ENCODE measurements at places on chromosomes 3 and 15.

DNA sequence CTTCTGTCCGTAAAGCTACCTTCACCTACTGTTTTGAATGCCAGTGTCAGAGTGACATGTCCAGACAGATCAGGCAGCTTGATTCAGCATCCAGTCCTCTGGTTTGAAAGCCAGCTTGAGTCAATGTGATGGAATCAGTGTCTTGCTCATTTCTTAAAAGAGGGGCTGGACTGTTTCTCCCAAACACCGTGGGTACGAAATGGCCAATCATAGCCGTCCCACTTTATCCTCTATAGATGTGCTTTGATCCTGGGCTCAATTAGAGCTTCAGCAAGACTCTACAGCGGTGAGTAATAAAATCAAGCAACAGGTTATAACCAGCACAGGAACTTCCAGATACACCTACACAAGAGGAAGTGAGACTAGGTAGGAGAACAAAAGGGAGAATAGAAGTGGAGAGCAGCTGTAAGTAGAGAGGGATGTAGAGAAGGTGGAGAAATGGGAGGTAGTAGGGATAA is 17.0 kb upstream of the OR5K1 start:
- no peak for DNase-seq

- DNase-seq: no peak
Observed at GRCh38 chr3:171350364-171350763, 109.8 kb downstream of the TNIK start.

GRCh38 chr3:196499061-196499460 is 4.5 kb downstream of the RNF168 start:
- no peak for DNase-seq

DNA sequence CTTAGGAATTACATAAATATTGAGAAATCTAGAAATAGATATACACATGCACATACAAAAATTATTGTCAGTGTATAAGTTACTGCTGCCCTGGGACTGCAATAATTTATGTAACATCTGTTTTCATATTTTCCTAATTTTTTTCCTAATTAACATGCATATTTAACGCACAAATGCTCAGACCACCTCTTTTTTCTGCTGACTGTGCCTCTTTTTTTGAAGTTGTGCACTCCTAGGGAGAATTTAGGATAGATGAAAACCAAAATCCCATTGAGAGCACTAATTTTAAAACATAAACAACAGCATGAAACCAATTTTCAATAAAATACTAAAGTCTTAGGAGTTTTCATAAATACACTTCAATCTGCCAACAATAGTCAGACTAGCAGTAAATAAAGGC is 154.0 kb downstream of the TBC1D5 start:
- DNase-seq: no peak

- DNase-seq: no peak
Observed at GRCh38 chr15:65211482-65211982, 259 bp upstream of the CILP start.

DNA sequence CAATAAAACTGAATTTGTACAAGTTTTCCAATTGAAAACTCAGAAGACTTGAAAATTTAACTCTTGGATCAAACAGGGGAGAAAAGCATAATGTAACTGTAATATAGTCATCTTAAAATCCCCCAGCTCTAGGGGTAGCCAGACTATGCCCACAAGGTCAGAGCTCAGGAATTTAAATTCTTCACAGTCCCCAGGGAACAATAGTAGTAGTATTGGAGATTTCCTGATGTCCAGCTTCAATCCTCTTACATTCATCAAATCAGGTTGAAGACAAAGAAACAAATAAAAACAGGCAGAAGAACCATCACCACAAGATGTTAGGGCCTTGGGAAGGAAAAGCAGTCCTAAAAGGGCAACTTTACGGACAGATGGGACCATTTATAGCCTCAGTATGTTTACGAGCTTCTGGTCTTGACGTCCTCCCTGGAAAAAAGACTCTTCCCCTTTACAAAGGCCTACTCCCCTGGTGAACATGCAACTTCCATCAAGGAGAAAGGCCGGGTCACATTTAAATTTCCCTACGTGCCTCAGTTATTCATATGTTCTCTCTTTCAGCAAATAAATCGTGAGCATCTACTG is 96.8 kb downstream of the PLCH1 start:
- no peak for DNase-seq

- no peak for DNase-seq
Observed at GRCh38 chr15:51782357-51782896, 31.0 kb downstream of the TMOD2 start.

DNA sequence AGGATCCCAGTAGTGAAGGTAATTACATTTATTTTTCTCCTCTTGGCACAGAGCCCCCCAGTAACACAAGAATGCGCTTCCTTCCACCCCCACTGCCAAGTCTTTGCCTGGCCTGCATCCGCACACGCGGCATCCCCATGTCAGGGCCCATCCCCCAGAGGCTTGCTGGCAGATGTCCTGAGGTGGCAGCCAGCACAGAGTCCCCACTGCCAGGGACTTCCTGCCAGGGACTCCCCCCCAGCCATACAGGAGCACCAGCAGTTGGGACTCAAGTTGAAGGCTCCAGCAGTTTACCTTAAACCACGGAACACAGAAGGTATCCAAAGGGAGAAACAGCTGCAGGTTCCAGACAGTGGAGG is 41.0 kb downstream of the MEGF11 start:
- DNase-seq: no peak

GRCh38 chr3:14520149-14520548 is 20.0 kb downstream of the GRIP2 start:
- DNase-seq: no peak

GRCh38 chr15:42876224-42876623 is 44.4 kb downstream of the TTBK2 start:
- no peak for DNase-seq

DNA sequence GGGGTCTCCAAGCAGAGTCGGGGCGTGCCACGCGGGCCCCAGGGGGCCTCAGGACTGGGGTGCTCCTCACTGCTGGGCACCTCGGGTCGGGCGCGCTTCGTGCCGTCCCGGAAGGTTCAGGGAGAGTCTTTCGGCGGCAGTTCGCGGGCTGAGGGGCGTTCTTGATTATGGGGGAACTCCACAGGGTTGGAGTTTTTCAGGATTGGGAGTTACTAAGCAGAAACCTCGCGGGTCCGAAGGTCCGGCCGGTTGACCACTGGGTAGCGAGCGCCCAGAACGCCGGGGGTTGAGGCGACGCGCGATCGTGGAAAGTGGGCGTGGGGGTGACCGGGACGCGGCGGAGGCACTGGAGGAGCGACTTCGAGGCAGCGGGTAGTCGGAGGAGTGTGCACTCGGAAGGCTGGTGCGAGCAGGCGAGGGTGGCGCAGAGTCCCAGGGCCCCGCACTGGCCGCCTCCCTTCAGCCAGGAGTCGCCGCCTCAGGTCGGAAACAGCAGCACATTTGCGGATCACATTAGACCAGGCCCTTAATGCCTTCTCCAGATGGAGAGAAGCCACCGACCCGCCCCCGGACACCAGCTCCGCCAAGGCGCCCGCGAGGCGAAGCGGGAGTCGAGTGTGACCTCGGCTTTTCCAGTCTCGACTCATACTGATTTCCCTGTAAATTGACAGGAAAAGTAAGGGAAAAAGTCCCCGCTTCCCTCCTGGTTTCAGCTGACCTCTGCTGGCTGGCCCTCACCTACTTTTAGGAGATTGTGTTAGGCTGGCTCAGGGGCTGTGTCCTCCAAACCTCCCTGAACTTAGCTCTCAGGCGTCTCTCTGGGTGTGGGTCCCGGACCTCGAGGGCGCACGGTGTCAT is 685 bp downstream of the ADAMTSL3 start:
- DNase-seq: no peak

DNA sequence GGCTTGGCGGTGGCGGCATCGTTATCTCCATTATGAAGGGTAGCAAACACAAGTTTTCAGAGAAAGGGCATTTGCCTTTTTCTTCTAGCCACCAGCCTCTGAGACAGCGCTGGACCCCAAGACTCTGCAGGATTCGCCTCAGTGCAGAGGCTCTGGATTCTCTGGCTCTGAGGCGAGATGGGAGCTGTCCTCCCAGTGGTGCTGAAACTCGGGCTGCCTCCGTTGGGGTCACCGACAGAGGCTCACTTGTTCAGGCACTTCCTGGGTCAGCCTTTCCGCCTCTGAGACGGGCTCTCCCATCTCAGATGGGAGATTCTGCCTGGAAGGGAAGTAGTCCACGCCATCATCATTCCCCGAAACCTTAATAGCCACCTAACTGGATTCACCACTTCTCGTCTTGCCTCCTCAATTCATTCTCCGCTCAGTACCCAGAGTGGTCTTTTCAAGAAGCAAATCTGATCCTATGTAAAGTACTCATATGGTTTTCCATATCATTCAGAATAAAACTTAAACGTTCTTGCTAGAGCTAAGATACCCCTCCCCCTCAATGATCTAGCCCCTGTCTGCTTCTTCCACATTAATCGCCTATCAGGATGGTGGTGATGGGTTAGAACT is 76.9 kb downstream of the RHCG start:
- DNase-seq: peak; percentile 76

DNA sequence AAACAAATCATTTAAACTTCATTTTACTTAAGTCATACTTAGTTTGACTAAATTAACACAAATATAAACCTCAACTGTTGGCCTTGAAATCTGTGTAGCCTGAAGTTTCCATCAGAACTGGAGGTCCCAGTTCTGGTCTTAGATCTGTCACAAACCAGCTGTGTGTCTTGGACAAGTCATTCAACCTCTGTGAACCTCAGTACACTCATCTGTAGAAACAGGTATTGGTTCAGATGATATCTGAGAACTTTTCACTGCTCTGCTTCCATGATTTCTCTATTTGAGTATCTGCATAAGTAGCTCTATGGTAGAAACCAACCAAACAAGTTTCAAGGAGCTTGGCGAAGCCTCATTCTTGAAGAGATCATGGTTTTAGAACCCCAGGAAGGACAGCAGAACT is 60.4 kb upstream of the SLC2A2 start:
- no peak for DNase-seq

DNA sequence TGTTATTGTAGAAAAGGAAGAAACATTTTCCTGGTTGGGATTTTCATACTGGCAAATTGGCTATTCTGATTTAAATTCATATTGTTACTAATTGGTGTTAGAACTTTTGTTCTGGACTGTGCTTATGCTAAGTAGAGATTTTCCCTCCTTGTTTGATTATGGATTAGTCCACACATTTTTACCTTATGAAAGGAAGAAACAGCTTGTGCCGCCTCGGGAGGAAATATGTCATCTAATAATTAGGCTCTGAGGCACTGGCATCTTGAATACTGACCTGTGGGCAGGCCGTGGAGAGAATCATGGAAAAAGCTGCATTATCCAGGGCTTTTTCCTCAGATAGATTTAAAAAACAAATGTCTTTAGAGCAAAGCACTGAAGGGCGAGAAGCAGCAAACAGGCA is 344.3 kb upstream of the TBL1XR1 start:
- no peak for DNase-seq

DNA sequence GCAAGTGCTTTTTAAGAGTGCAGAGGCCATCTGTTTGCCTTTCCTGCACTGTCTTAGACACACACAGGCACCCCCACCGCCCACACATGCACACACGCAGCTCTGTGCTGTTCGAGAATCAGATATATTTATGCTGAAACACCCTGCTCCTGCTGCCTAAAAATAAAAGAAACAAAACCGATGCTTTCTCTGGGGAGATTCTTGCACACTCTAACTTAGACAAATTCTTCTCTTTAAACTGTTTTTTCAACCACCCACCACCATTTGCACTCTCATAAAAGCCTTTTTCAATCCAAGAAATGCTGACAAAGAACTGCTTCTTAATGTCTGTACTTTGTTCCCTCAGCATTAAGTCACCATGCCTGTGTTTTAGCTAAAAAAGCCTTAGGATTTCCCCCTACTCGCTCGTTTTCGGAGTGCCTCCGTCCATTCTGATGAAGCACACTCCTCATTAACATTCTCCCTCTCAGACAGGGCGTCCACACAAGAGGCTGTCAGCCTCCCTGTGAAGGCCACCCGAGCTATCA is 26.2 kb downstream of the SLC12A8 start:
- DNase-seq: no peak

DNA sequence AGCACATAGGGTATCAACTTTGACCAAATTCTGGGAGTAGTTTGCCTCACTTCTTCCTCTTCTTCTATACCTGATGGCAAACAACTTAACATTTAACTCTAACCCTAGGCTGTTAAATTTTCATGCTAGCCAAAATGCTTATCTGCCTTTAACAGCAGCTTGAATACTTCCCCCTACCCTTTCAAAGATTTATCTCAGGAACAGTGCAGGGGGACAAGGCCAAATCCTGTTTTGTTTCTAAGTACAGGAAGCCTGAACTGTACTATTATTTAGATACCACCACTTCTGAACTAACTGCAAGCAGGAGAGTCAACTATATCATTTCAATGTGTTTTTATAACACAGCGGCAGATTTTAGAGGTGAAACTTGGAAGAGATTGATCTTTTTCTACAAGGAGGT is 104.0 kb upstream of the CNTN6 start:
- DNase-seq: no peak
